Tibial nerve (tissue), 4 donors: ENCODE measurements at places on chromosomes 1 and 21. TPM values are rescaled to one million over a fixed set of nuclear protein-coding genes. Genes with fewer than 3 reads are reported as not detected.

The PGBD2 gene
- 7.3 TPM for total RNA-seq

The FCGR2B gene
- total RNA-seq, result 18.6 TPM

The CD101 gene
- 2.9 TPM for total RNA-seq

The FCER1A gene
- not detected for total RNA-seq

The NBPF4 gene
- not detected for total RNA-seq

The GBP7 gene
- total RNA-seq, result not detected

The C4BPA gene
- not detected for total RNA-seq

The CELSR2 gene
- 16.2 TPM for total RNA-seq

The SYDE2 gene
- total RNA-seq, result 11.0 TPM

The JAM2 gene
- total RNA-seq, result 20.4 TPM

The OR6K3 gene
- total RNA-seq, result not detected

The CAPN8 gene
- not detected for total RNA-seq

- no peak for DNase-seq
- H3K27me3 ChIP-seq, result peaks cover 40% of the 10 kb centered on the region
- H3K27ac ChIP-seq, result peak overlapping the region; percentile 14
- no peaks in the 10 kb centered on the region for H3K36me3 ChIP-seq
Measured at GRCh38 chr21:44354001-44354405, 582 bp downstream of the TRPM2 start.

- no peak overlapping the region for H3K4me3 ChIP-seq
- DNase-seq, result peak; percentile 50
- no peaks in the 10 kb centered on the region for H3K36me3 ChIP-seq
- peak overlapping the region; percentile 79 for H3K27ac ChIP-seq
- peaks cover 14% of the 10 kb centered on the region for H3K4me1 ChIP-seq
Measured at GRCh38 chr1:67618285-67619018, 66.5 kb upstream of the GADD45A start.

DNA sequence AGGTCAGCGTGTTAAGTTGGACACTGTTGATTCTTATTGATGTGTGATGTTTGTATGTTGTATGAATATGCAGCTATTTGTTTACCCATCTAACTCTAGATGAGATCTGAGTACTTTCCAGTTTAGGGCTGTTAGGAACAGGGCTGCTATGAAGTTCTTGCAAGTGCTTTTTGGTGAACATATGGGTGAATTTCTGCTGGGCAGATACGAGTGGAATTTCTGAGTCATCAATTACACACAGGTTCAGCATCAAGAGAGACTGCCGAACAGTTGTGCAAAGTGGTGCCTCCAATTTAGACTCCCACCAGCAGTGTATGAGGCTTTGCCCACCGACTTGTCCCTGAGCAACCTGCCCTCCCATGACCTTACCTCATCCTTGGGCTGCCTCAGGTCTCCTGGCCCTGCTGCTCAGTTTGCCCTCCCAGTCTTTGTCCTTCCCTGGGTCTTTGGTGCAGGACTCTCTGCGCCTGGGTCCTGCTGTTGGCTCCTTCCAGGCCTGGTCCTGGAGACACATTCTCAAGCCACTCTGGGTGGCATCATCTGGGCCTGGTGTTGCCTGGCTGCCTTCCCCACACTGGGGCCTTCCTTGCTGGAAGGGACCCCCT lies 343.6 kb downstream of the PTPRU start:
- no peaks in the 10 kb centered on the region for H3K4me1 ChIP-seq
- H3K36me3 ChIP-seq, result no peaks in the 10 kb centered on the region
- no peak for DNase-seq
- no peak overlapping the region for H3K27ac ChIP-seq
- H3K4me3 ChIP-seq, result no peak overlapping the region

GRCh38 chr1:44526295-44527073 lies 121.4 kb downstream of the RNF220 start:
- no peak overlapping the region for H3K27ac ChIP-seq
- peaks cover 8% of the 10 kb centered on the region for H3K4me1 ChIP-seq
- no peaks in the 10 kb centered on the region for H3K36me3 ChIP-seq
- no peak for DNase-seq
- no peak overlapping the region for H3K4me3 ChIP-seq

DNA sequence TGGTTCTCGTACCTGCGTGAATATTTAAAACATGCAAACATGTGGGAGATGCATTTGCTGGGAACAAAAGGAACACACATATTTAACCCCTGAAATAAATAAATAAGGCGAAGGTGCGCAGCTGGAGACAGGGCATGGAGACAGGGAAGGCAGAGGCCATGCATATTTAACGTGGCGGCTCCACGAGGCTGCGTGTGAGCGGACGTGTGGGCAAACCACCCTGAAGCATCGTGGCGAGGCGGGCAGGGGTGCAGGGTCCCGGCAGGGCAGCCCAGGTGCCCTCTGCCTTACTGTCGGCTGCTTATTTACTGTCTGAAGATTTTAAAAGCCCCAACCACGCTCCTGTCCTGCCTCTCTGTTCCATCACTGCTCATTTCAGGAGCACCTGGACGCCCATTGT lies 104.0 kb upstream of the ACTRT2 start:
- H3K27me3 ChIP-seq, result no peaks in the 10 kb centered on the region
- H3K4me1 ChIP-seq, result no peaks in the 10 kb centered on the region
- H3K27ac ChIP-seq, result no peak overlapping the region
- no peak overlapping the region for H3K4me3 ChIP-seq
- no peaks in the 10 kb centered on the region for H3K36me3 ChIP-seq

- no peaks in the 10 kb centered on the region for H3K27me3 ChIP-seq
- no peak overlapping the region for H3K27ac ChIP-seq
- no peaks in the 10 kb centered on the region for H3K36me3 ChIP-seq
- H3K4me3 ChIP-seq, result no peak overlapping the region
- H3K4me1 ChIP-seq, result no peaks in the 10 kb centered on the region
Measured at GRCh38 chr1:14549897-14550620, 48.4 kb upstream of the KAZN start.

- H3K4me1 ChIP-seq, result peaks cover 64% of the 10 kb centered on the region
- peaks cover 11% of the 10 kb centered on the region for H3K27me3 ChIP-seq
- no peak for DNase-seq
- peak overlapping the region; percentile 97 for H3K27ac ChIP-seq
- H3K36me3 ChIP-seq, result no peaks in the 10 kb centered on the region
Measured at GRCh38 chr1:206686478-206687249, 2.0 kb downstream of the MAPKAPK2 start.

DNA sequence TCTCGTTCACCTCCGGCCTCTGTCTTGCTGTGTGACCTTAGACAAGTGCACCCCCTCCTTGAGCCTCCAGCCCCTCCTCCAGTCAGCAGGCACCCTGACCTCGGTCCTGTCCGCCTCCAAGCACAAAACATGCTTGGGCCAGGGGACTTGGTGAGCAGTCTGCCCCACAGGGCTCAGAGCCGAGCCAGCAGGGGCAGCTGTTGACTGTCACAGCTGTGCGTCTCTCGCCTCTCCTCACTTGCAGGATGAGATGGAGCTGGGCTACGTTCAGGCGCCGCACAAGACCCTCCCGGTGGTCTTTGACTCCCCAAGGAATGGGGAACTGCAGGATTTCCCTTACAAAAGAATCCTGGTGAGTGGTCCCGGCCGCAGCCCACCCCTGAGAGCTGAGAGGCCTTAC lies 24.2 kb downstream of the PADI3 start:
- H3K36me3 ChIP-seq, result no peaks in the 10 kb centered on the region
- H3K27ac ChIP-seq, result no peak overlapping the region
- no peaks in the 10 kb centered on the region for H3K27me3 ChIP-seq
- no peak for DNase-seq

- DNase-seq, result no peak
- peaks cover 20% of the 10 kb centered on the region for H3K27me3 ChIP-seq
- H3K4me3 ChIP-seq, result peak overlapping the region; percentile 41
- H3K27ac ChIP-seq, result no peak overlapping the region
Measured at GRCh38 chr1:149916898-149917252, 769 bp downstream of the SV2A start.

- no peak overlapping the region for H3K4me3 ChIP-seq
- DNase-seq, result no peak
- peaks cover under 1% of the 10 kb centered on the region for H3K4me1 ChIP-seq
- H3K36me3 ChIP-seq, result no peaks in the 10 kb centered on the region
- no peak overlapping the region for H3K27ac ChIP-seq
Measured at GRCh38 chr1:174995916-174996315, 3.8 kb upstream of the CACYBP start.

- H3K27ac ChIP-seq, result no peak overlapping the region
- no peak overlapping the region for H3K4me3 ChIP-seq
- DNase-seq, result no peak
- no peaks in the 10 kb centered on the region for H3K27me3 ChIP-seq
- no peaks in the 10 kb centered on the region for H3K36me3 ChIP-seq
Measured at GRCh38 chr1:236107121-236107907, 35.0 kb upstream of the GPR137B start.

- H3K4me3 ChIP-seq, result no peak overlapping the region
- H3K36me3 ChIP-seq, result no peaks in the 10 kb centered on the region
- no peaks in the 10 kb centered on the region for H3K27me3 ChIP-seq
- DNase-seq, result no peak
Measured at GRCh38 chr1:162276493-162276892, 100.2 kb downstream of the SPATA46 start.

DNA sequence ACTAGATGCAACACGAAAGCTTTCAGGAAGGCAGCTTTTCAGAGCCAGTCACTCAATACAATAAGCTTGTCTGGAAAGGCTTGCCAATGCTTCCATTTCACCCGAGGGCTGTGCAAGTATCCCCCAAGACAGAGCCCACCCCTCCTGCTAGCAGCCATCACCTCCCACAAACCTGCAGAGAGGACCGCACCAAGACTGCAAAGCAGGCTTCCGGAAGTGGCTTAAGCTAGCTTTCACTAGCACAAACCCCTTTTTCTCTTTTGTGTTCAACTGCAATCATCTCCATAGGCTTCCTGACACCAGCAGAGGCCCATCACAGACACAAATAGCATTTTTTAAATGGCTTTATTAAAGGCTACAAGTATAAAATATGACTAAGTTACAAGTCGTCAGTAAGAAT lies 31.5 kb downstream of the C1orf198 start:
- no peaks in the 10 kb centered on the region for H3K27me3 ChIP-seq
- no peak overlapping the region for H3K27ac ChIP-seq
- no peaks in the 10 kb centered on the region for H3K4me1 ChIP-seq
- no peaks in the 10 kb centered on the region for H3K36me3 ChIP-seq
- DNase-seq, result no peak

DNA sequence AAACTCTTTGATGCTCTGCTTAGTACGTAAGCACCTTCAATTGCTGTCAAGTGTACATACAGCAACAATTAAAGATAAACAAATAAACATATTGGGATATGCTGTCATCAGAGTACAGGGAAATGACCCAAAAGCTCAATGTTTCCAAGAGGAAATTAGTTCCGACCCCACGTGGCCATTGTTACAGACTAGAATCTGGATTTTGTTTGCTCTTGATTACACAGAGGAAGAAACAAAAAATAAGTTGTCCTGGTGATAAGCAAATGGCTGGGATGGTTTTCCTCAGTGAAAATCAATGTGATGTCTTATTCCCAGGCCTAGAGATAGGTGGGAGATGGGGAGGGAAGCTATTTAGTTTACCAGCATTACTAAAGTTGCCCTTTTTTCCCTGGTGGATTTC lies 113.0 kb upstream of the UBE2U start:
- H3K4me3 ChIP-seq, result no peak overlapping the region
- H3K27me3 ChIP-seq, result no peaks in the 10 kb centered on the region
- no peaks in the 10 kb centered on the region for H3K4me1 ChIP-seq
- H3K27ac ChIP-seq, result no peak overlapping the region

DNA sequence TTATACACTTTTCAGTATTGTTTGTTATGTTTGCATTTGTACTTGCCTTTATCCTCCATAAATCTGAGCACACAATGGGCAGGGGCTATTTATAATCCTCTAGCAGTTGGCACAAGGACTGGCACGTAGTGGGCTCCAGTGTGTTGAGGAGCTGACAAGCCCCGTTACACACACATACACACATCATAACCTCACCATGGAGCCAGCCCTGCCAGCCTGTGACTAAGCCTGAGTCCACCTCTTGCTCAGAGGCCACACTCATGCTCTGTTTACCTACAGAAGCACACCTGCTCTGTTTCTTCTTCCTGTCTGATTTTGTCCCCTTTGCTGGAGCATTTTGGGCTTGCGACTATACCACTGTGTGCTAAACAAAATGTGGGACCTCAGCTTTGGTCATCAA lies 64.5 kb upstream of the SPATA6 start:
- H3K27me3 ChIP-seq, result no peaks in the 10 kb centered on the region
- no peaks in the 10 kb centered on the region for H3K36me3 ChIP-seq
- no peaks in the 10 kb centered on the region for H3K4me1 ChIP-seq
- no peak for DNase-seq
- H3K4me3 ChIP-seq, result no peak overlapping the region
- no peak overlapping the region for H3K27ac ChIP-seq

DNA sequence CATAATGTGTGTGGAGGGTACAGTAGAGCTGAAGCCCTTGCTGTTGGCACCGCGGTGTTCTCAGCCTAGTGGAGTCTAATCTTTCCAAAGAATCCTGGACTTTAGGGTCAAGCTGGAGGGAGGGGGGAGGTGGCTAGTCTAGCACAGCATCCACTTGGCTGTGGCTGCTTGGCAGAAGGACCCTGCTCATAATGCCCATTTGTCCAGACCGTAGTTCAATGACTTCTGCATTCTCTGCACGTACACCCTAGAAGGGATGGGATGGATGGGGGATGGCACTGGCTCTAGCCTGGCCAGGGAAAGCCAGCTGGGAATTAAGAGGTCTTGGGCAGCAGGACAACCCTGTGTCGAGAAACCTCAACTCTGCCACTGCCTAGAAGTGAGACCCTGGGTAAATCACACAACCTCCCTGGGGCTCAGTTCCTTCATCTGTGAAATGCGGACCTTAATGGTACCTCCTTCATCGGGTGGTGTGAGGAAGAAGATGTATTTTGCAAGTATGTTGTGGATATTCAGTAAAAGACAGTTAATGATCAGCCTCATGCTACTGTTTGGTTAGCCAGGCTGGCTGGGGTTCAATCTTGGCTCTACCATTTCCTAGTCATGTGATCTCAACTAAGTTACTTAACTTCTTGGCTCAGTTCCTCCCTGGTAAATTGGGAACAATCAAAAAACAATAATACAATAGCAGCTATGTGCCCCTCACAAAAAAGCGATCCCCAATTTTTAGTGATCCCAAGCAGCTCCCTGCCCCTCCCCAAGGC lies 27.2 kb upstream of the CLIC4 start:
- no peak for DNase-seq
- no peaks in the 10 kb centered on the region for H3K36me3 ChIP-seq
- no peaks in the 10 kb centered on the region for H3K27me3 ChIP-seq
- H3K27ac ChIP-seq, result peak overlapping the region; percentile 80
- H3K4me3 ChIP-seq, result no peak overlapping the region

DNA sequence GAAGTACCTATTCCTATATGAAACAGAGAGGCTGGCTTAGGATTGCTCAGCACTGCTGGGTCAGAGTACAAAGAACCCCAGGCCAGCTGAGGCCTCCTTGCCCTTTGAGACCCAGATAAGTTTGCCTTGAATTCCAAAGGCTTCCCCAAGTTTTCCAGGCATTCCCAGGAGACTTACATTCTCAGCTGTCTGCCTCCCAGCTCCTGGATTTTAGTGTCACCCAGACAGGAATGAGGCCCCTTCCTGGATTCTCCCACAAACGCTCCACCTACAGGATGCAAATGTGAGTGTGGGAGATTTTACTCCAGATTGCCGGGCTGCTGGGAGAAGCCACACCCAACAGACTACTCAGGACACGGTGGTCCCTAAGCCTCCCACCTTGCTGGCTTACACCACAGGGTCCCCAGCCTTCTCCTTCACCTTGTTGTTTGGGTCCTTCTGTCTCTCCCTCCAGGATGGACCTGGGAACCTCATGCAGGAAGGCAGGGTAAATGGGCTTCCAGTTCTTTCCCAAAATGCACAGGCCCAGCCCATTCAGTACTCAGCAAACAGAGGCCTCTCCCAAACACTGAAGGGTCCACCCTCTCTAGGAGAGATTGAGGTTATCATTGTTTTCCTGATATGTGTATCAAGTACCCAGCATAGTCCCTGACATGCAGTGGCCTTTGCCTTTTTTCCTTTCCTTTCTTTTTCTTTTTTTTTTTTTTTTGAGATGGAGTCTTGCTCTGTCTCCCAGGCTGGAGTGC lies 10.6 kb downstream of the RHBG start:
- no peak overlapping the region for H3K27ac ChIP-seq
- H3K36me3 ChIP-seq, result no peaks in the 10 kb centered on the region
- no peak overlapping the region for H3K4me3 ChIP-seq
